WTC11 (cell line): ENCODE measurements at places on chromosomes 7 and 10.

DNA sequence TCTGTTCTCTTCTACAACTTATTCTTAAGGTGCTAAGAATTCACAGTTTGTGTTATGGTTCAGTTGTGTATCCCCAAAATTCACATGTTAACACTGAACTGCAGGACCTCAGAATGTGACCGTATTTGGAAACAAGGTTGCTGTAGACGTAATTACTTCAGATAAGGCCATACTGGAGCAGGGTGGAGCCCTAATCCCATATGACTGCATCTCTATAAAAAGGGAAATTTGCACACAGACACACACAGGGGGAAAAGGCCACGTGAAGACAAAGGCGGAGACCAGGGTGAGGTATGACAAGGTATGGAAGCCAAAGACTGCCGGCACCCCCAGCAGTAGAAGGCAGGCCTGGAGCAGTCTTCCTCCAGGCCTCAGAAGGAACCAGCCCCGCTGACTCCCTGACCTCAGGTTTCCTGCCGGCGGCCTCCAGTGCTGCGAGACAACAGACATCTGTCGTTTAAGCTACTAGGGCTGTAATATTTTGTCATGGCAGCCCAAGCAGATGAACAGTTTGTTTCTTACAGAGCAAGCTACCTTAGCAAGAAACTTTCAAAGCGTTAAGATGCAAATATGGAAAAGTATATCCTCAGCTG lies 98.7 kb downstream of the PROSER2 start:
- peaks cover 41% of the 10 kb centered on the region for H3K36me3 ChIP-seq
- H3K27me3 ChIP-seq: no peaks in the 10 kb centered on the region
- peaks cover 14% of the 10 kb centered on the region for H3K4me1 ChIP-seq
- H3K27ac ChIP-seq: no peak overlapping the region

GRCh38 chr7:5492020-5492635 lies 68.5 kb upstream of the TNRC18 start:
- DNase-seq: peak; percentile 59
- H3K27ac ChIP-seq: peak overlapping the region; percentile 93
- peaks cover 12% of the 10 kb centered on the region for H3K36me3 ChIP-seq
- peaks cover 14% of the 10 kb centered on the region for H3K4me1 ChIP-seq
- no peak overlapping the region for H3K4me3 ChIP-seq

GRCh38 chr10:94042001-94042833 lies 48.5 kb downstream of the PLCE1 start:
- no peak for DNase-seq
- H3K4me1 ChIP-seq: peaks cover 6% of the 10 kb centered on the region
- H3K27me3 ChIP-seq: no peaks in the 10 kb centered on the region
- H3K36me3 ChIP-seq: no peaks in the 10 kb centered on the region

GRCh38 chr7:116588225-116588624 lies 63.4 kb downstream of the CAV1 start:
- H3K36me3 ChIP-seq: no peaks in the 10 kb centered on the region
- H3K4me1 ChIP-seq: peaks cover 17% of the 10 kb centered on the region
- H3K4me3 ChIP-seq: no peak overlapping the region
- H3K27ac ChIP-seq: no peak overlapping the region

GRCh38 chr10:34941471-34942357 lies 126.6 kb upstream of the PARD3 start:
- H3K27ac ChIP-seq: no peak overlapping the region
- H3K4me1 ChIP-seq: peaks cover 47% of the 10 kb centered on the region
- no peak for DNase-seq

- no peak for DNase-seq
- no peaks in the 10 kb centered on the region for H3K27me3 ChIP-seq
- no peaks in the 10 kb centered on the region for H3K4me1 ChIP-seq
- H3K4me3 ChIP-seq: no peak overlapping the region
- H3K27ac ChIP-seq: no peak overlapping the region
- no peaks in the 10 kb centered on the region for H3K36me3 ChIP-seq
Observed at GRCh38 chr10:116211682-116212081, 61.3 kb downstream of the GFRA1 start.

- H3K4me1 ChIP-seq: peaks cover 12% of the 10 kb centered on the region
- H3K36me3 ChIP-seq: peaks cover 14% of the 10 kb centered on the region
- H3K27me3 ChIP-seq: no peaks in the 10 kb centered on the region
Observed at GRCh38 chr7:66739477-66739876, 1.1 kb upstream of the RABGEF1 start.

DNA sequence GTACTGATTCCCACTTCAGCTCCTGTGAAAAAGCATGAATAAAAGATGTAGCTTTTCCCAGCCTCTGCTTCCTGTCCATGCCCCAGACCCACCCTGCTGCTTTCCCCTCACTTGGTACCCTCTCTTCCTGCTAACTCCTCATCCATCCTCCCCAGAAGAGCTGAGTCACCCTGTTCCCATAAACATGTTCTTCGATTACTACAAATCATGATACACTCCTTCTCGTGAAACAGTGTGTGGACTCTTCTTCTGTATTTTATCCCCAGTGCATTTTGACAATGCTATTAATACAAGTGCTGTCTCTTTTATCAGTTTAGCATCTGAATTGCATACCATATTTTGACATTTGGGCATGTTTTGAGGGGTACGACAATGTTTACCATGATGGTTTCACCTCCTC lies 45.8 kb upstream of the SORBS1 start:
- peaks cover 4% of the 10 kb centered on the region for H3K4me1 ChIP-seq
- H3K36me3 ChIP-seq: peaks cover 42% of the 10 kb centered on the region
- H3K27ac ChIP-seq: no peak overlapping the region
- no peak for DNase-seq
- no peaks in the 10 kb centered on the region for H3K27me3 ChIP-seq
- no peak overlapping the region for H3K4me3 ChIP-seq

DNA sequence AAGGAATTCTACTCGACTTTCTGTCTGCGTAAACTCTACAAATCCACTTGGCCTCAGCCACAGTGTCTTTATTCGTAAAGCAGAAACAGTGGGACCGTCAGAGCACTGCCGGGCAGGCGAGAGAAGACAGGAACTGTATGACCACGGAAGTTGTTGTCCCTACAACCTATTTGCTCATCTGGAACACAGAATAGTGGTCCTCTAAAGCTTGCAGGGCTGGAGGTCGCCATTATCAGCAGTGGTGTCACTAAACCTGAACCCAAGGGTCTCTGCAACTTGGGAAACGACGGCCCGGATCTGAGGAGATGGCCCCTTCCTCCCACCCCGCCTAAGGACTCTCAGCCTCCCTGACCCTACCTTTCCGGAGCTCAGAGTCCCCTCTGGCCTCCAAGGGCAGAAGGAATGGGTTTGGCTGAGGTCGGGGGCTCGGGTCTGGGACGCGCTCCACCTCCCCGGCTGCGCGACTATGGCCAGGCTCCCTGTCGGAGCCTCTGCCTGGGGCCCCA lies 442 bp downstream of the STYXL1 start:
- H3K36me3 ChIP-seq: peaks cover 22% of the 10 kb centered on the region
- peak overlapping the region; percentile 98 for H3K27ac ChIP-seq
- H3K27me3 ChIP-seq: no peaks in the 10 kb centered on the region
- H3K4me3 ChIP-seq: peak overlapping the region; percentile 99
- DNase-seq: no peak
- H3K4me1 ChIP-seq: peaks cover 18% of the 10 kb centered on the region

GRCh38 chr10:129027906-129028305 lies 439.1 kb upstream of the MGMT start:
- no peak overlapping the region for H3K4me3 ChIP-seq
- peaks cover 56% of the 10 kb centered on the region for H3K4me1 ChIP-seq
- no peaks in the 10 kb centered on the region for H3K36me3 ChIP-seq
- no peaks in the 10 kb centered on the region for H3K27me3 ChIP-seq
- DNase-seq: no peak

- H3K36me3 ChIP-seq: no peaks in the 10 kb centered on the region
- DNase-seq: no peak
- no peak overlapping the region for H3K27ac ChIP-seq
Observed at GRCh38 chr10:18271491-18271890, 131.3 kb downstream of the CACNB2 start.

DNA sequence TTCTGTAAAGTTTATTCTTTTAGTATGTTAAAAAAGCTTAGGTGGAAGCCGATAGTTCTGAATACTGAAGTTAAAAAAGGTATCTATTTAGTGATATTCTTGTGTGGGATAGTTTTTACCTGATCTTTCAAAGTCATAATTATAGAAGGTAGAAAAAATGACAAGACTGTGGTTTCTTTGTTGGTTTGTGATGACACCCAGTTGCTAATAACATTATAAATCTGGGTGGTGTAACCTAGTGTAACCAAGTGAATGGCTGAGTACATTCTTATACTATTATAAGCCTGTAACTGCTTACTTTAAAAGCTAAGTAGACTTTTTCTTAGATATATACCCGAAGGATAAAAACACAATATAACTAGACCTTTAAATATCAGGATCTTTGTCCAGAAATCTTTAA lies 2.3 kb downstream of the CDK13 start:
- H3K36me3 ChIP-seq: no peaks in the 10 kb centered on the region
- H3K27ac ChIP-seq: no peak overlapping the region; the same call in 1 of the 2 replicates
- DNase-seq: no peak
- peak overlapping the region; percentile 97 for H3K4me3 ChIP-seq
- peaks cover 40% of the 10 kb centered on the region for H3K4me1 ChIP-seq

- DNase-seq: no peak
- H3K27ac ChIP-seq: no peak overlapping the region
- H3K4me1 ChIP-seq: peaks cover 12% of the 10 kb centered on the region
- no peaks in the 10 kb centered on the region for H3K36me3 ChIP-seq
Observed at GRCh38 chr10:13978533-13979115, 352.1 kb downstream of the FRMD4A start.

GRCh38 chr10:121112579-121113384 lies 261.6 kb downstream of the WDR11 start:
- H3K27me3 ChIP-seq: peaks cover 5% of the 10 kb centered on the region; the same call in 1 of the 2 replicates
- H3K36me3 ChIP-seq: peaks cover 9% of the 10 kb centered on the region
- peak; percentile 18 for DNase-seq
- H3K27ac ChIP-seq: no peak overlapping the region
- H3K4me3 ChIP-seq: no peak overlapping the region

DNA sequence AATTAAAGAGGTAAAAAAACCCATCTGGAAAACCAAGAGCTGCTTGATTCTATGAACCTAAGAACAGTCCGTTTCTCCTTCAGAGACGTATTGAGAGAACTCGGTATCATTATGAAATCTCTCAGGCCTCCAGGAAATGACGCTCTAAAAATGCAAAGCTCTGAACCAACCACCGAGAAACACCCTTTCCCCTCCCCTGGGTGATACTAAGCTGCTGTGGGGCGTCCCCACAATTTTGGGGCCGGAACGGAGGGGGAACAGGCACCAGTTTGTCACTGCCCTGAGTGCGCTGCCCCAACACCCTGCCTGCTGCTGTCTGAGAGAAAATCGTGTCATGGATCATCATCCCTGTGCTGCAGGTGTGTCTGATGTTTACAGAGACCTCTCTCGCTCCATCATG lies 509.5 kb downstream of the DNAJB6 start:
- H3K27me3 ChIP-seq: no peaks in the 10 kb centered on the region
- no peak for DNase-seq
- H3K36me3 ChIP-seq: peaks cover 19% of the 10 kb centered on the region
- no peak overlapping the region for H3K4me3 ChIP-seq

DNA sequence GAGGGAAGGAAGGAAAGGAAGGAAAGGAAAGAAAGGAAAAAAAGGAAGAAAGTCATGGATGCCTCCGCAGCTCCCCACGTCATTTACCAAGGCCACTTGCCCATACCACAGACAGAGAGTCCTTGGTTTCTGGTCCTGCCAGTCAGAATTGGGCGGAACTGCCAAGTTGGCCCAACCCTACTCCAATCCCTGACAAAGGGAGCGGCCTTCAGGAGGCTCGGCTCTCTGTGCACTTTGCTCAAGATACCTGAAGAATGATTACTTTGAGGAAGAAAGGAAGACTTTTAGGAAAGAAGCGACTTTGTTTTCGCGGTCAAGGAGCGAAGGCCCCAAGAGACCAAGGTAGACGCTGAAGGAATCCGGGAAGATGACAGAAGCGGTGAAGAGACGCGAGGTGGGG lies 49.1 kb upstream of the FXYD4 start:
- peak overlapping the region; percentile 62 for H3K4me3 ChIP-seq
- H3K4me1 ChIP-seq: peaks cover 35% of the 10 kb centered on the region
- no peaks in the 10 kb centered on the region for H3K36me3 ChIP-seq
- no peak overlapping the region for H3K27ac ChIP-seq

DNA sequence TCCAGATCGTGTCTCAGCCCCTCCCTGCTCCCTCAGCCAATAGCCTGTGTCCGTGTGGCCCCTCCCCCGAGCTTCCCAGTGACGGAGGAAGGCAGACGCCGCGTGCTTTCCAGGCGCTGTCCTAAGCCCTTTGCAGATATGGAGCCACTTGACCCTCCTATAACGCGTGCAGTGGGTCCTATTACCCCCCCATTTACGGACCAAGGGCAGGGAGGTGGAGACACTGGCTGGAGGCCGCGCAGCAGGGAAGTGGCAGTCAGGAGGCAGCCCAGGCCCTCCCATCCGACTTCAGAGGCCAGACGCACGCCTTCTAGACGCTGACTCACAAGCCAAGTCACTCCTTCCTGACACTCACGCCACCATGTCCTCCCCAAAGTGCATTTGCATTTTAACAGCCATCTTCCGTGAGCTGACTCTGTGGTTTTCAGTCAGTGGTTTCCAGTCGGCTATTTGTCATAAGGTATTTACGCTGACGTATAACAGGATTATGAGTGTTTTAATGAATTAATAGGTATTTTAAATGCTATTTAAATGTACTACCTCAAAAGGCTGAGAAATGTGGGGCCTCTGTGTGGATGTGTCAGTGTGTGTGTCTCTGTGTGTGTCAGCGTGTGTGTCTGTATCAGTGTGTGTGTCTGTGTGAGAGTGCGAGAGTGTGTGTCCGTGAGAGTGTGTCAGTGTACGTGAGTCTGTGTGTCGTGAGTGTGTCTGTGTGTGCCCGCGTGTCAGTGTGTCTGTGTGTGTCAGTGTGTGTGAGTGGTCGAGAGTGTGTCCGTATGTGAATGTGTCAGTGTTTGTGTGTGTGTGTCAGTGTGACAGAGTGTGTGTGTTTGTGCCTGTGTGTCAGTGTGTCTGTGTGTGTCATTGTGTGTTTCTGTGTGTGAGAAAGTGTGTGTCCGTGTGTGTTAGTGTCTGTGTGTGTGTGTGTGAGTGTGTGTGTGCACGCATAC lies 92.0 kb upstream of the INSIG1 start:
- peak; percentile 55 for DNase-seq
- peaks cover 11% of the 10 kb centered on the region for H3K36me3 ChIP-seq
- no peaks in the 10 kb centered on the region for H3K27me3 ChIP-seq
- no peak overlapping the region for H3K4me3 ChIP-seq

DNA sequence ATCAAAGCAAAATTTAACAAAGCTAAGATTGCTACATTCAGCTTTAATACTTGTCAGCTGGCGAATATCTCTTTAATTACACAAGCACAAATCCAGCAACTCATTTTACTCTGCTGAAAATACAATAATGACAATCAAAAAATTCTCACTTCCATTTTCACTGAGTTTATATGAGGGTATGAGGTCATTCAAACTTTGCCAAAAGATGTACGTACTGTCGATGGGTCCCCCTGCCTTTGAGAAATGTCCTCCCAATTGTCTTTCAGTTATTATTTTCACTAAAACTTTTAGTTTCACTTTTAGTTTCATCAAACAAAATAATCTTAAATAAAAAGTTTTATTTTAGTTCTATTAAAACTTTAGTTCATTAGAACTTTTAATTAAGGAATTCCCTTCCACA lies 159.5 kb upstream of the WDR11 start:
- no peaks in the 10 kb centered on the region for H3K27me3 ChIP-seq
- no peak overlapping the region for H3K4me3 ChIP-seq
- no peak overlapping the region for H3K27ac ChIP-seq
- no peaks in the 10 kb centered on the region; the same call in 1 of the 2 replicates for H3K36me3 ChIP-seq
- peaks cover 4% of the 10 kb centered on the region for H3K4me1 ChIP-seq
- no peak for DNase-seq

GRCh38 chr10:22752272-22752889 lies 38.0 kb upstream of the PIP4K2A start:
- 0 out of 2 replicates have a peak, but pooled peaks cover 3% of the 10 kb centered on the region for H3K4me1 ChIP-seq
- H3K36me3 ChIP-seq: no peaks in the 10 kb centered on the region
- DNase-seq: no peak
- no peaks in the 10 kb centered on the region for H3K27me3 ChIP-seq
